HAP-1 (cell line): ENCODE measurements at places on chromosomes 7 and 10.

GRCh38 chr7:5598769-5599371 lies 175.2 kb upstream of the TNRC18 start:
- peak; percentile 93 for DNase-seq

DNA sequence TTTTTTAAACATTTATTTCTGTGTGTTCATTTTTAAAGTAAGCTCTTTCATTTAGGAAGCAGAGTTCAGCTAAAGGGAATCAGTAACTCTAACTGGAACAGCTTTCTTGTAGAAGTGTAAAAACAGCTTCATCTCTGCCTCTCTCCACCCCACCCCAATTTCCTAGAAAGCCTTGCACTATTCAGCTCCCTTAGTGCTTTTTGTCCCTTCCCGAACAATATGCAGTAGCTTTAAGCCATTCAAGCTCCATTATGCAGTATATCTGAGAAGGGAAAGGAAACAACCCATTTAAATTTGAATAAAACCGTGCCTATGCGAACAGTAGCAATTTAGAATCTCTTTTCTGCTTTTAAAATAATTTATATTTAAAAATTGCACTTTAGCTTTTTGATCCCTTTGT lies 134.5 kb downstream of the TRIL start:
- peak; percentile 64 for DNase-seq

- DNase-seq, result no peak
These were observed 53.2 kb upstream of the ABLIM1 start for GRCh38 chr10:114711176-114711868.

- no peak for DNase-seq
These were observed 56.1 kb upstream of the CAPZA2 start for GRCh38 chr7:116806046-116806944.

DNA sequence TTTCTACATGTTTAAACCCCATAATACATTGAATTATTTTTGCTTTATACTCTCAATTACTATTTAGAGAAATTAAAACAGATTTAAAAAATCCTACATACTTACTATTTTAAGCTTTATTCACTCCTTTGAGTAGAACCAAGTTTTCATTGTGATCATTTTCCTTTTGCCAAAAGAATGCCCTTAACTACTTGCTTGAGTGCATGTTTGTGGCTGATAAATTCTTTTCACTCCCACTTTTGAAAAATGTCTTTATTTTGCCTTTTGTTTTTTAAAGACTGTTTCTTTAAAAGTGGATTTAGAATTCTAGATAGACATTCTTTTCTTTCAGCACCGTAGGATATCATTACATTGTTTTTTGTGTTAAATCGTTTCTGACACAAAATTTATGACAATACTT lies 22.3 kb upstream of the AGR3 start:
- DNase-seq, result peak; percentile 67
